ENCODE measurements at places on chromosomes 1 and 21.

DNA sequence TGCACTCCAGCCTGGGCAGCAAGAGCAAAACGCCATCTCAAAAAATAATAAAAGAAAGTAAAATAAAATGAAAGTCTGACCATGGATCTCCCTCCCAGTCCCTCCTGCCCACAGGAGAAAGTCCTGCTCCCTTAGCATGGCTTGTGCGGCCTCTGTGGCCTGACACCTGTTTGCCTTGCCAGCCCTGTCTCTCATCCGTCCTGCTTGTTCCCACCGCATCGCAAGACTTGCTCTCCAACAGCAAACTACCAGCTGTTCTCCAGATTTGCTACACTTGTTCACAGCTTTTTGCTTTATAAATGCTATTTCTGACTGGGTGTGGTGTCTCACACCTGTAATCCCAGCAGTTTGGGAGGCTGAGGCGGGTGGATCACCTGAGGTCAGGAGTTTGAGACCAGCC lies 2.7 kb downstream of the ETV3L start:
- no peak for DNase-seq

- DNase-seq, result peak; percentile 98
Measured at GRCh38 chr21:45643021-45643980, at the start of gene PCBP3. PCBP3 (plus strand) TSS chr21:45643725; CDS start chr21:45850086, 206,361 bp downstream.

GRCh38 chr1:34590211-34590623 lies 164.6 kb upstream of the GJB5 start:
- no peak for DNase-seq

DNA sequence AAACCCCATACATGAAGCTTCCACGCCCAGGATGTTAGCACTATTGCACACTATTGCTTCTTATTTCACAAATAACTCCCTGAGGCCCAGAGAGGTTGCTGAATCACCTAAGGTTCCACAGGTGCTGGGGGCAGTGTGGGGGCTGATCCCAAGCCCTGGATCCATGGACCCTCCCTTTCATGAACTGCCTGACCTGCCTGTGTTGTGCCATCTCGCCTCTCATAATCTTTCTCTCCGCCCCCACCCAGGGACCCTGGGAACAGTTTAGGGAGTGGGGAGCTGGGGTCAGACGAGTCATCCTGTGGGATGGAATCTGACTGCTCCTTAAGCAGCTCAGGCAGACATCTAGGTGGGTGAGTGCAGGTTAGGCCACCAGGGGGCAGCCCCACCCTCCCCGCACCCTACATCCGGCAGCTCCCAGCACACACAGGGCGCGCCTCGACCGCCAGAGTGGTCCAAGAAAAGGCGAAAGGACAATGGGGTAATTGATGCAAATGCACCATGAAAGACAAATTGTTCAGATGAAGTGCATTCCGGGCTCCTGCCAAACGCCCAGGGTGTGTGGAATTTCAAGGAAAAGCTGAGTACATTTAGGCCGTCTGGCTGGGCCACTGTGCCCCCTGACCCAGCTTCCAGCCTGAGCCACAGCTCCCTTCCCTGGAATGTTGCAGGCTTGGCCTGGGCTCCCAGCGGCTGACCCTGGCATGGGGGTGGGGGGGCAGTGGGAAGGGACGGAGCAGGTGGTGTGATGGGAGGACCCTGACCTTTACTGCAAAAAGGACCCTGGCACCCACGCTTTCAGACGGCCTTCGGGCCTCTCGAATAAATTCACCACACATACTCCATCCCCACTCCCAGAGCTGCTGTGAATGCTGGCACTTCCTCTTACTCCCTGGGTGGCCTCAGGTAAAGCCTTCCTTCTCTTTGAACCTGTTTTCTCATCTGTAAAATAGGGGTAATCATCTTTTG lies 20.8 kb downstream of the PHLDA3 start:
- peak; percentile 45 for DNase-seq

GRCh38 chr1:203985044-203985443 lies 87.9 kb upstream of the SOX13 start:
- DNase-seq, result no peak

Data from activated CD4-positive, alpha-beta T cell treated with anti-CD3 and anti-CD28 coated beads, Interleukin-2, amount 50 U/mL, for 24 hours (primary cell).